ENCODE measurements at places on chromosomes 7 and 10.

DNA sequence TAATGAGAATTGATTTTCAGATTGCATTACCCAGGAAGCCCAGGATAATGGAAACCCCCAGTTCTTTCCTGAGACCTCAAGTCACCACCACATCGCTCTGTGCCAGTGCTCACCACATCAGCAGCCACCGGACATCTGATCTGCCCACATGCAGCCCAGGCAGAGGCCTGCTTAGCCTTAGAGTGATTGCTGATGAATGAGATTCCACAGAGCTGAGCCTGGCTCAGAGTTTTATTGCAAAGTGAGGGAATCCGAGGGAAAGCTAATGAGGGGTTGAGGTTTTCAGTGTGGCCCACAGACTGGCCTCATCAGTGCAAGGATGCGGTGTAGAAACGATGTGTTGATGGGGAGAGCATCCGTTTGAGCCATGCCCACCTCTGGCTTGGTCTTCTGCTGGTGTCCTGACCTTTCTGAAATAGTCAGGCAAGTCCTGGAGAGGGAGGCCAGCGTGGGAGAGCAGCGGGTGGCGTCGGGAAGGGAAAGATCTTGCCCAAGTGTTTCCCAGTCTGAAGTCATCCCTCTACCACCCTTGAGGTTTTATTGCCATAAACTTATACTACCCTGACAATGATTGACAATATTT lies 120.3 kb downstream of the ITIH5 start:
- H3K4me3 ChIP-seq: no peak overlapping the region
- peaks cover 28% of the 10 kb centered on the region for H3K4me1 ChIP-seq
- no peaks in the 10 kb centered on the region for H3K27me3 ChIP-seq
- H3K36me3 ChIP-seq: no peaks in the 10 kb centered on the region
- no peak for DNase-seq
- H3K27ac ChIP-seq: no peak overlapping the region

GRCh38 chr10:110827410-110827809 lies 44.3 kb upstream of the PDCD4 start:
- peaks cover 27% of the 10 kb centered on the region for H3K4me1 ChIP-seq
- H3K4me3 ChIP-seq: no peak overlapping the region
- no peak for DNase-seq

GRCh38 chr7:2633538-2634266 lies 1.9 kb downstream of the TTYH3 start:
- no peaks in the 10 kb centered on the region for H3K36me3 ChIP-seq
- DNase-seq: peak; percentile 83
- H3K4me1 ChIP-seq: peaks cover 82% of the 10 kb centered on the region
- H3K27ac ChIP-seq: peak overlapping the region; percentile 76
- no peaks in the 10 kb centered on the region for H3K27me3 ChIP-seq

DNA sequence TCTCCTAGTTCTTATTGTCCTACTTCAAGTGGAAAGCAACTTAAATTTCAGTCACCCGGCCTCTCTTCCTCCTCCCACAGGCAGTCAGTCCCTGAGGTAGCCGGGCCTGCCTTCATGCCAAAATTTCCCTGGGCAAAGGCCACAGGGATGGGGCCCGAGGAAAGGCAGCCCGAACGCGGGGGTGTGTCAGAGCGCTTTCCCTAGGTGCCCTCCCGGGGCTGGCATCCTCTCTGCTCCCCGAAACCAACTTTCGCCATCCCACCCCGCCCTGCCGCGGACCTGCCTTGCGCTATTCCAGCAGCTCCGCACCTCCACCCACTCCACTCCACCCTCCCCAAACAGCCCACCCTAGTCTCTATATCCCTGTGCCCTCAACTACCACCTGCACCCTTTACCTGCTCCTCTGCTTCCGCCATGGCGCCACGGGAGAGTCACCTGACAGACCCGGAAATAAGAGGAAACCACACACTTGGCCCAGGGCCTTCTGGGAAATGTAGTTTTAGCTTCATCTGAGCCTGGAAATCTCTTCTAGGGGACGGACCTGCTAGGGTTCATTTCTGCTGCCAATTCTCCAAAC lies at the start of gene VPS41:
Gene VPS41, minus strand, starts transcription at position 433 of the 577 bp plus-strand sequence. Its CDS starts 17 bp downstream, at position 416.
- H3K4me1 ChIP-seq: peaks cover 17% of the 10 kb centered on the region
- peak; percentile 84 for DNase-seq
- H3K36me3 ChIP-seq: no peaks in the 10 kb centered on the region
- peak within 1 kb of the TSS; percentile 95 for H3K4me3 ChIP-seq
- peak within 1 kb of the TSS; percentile 51 for H3K27ac ChIP-seq
- H3K27me3 ChIP-seq: no peaks in the 10 kb centered on the region

- no peak for DNase-seq
- H3K36me3 ChIP-seq: peaks cover 7% of the 10 kb centered on the region
- H3K27ac ChIP-seq: no peak overlapping the region
- no peaks in the 10 kb centered on the region for H3K4me1 ChIP-seq
- H3K4me3 ChIP-seq: no peak overlapping the region
Measured at GRCh38 chr10:59346321-59346720, 16.0 kb downstream of the FAM13C start.

DNA sequence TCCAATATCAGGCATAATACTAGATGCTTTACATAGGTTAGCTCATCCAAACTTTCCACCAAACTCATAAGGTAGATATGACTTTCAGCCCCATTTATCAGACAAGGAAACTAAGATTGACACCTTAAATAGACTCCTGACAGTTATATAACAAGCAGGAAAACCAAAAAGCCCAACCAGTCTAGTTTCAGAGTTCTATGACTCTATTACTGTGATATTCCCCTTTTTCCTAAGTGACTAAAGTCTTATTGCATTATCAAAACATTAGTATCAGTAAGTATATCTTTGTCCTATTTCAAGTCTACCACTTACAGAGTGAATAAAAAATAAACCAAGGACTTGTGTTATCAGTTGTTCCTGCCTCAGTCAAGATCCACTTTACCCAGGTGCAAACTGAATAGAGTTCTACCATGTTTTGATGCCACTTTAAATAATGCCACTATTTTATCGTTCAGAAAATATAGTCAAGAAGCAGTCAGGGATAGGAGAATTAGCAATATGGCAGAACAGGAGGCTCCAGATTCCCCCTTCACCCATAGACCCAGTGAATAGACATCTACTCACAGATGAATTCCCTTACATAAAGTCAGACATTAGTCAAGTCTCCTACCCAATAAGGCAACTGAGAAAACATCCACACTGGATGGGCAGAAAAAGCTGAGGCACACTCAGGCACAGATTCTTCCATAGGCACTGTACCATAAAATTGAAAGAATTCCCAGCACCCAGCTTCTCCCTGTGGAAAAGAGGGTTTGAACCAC lies 74.1 kb downstream of the CRPPA start:
- H3K36me3 ChIP-seq: no peaks in the 10 kb centered on the region
- no peak overlapping the region for H3K27ac ChIP-seq
- no peaks in the 10 kb centered on the region for H3K4me1 ChIP-seq
- H3K4me3 ChIP-seq: no peak overlapping the region
- no peak for DNase-seq

Data from suprapubic skin (tissue), 4 donors.